ENCODE measurements at places on chromosomes 1 and 21.

GRCh38 chr21:45029948-45030681 is 44.3 kb upstream of the ADARB1 start:
- no peak for DNase-seq

DNA sequence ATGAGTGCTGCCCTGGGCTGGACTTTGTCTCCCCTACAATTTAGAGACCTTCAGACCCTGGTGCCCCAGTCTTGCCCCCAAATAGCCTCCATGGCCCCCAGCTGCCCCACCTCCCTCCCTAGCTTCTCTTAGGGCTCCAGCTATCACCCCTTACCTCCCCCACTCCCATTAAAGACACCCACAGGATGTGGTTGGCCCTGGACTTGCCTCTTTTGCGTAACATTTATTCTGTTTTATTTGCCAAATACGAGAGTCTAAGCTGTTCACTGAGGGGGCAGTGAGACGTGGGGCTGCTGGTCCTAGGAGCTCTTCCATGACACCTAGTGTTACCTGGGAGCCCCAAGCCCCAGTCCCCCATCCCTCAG is 4.5 kb downstream of the ZC3H12A start:
- peak; percentile 65 for DNase-seq

DNA sequence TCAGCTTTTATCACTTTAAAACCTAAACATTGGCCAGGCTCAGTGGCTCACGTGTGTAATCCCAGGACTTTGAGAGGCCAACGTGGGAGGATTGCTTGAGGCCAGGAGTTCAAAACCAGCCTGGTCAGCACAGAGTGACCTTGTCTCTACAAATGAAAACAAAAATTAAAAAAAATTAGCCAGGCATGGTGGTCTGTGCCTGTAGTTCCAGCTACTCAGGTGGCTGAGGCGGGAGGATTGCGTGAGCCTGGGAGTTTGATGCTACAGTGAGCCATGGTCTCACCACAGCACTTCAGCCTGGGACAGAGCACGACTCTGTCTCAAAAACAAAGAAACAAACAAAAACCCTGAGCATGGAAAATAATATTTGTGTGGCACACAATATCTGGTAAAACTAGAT is 143.5 kb upstream of the HNRNPU start:
- DNase-seq, result no peak

- DNase-seq, result no peak
Measured at GRCh38 chr1:77906019-77906545, 17.7 kb downstream of the NEXN start.

DNA sequence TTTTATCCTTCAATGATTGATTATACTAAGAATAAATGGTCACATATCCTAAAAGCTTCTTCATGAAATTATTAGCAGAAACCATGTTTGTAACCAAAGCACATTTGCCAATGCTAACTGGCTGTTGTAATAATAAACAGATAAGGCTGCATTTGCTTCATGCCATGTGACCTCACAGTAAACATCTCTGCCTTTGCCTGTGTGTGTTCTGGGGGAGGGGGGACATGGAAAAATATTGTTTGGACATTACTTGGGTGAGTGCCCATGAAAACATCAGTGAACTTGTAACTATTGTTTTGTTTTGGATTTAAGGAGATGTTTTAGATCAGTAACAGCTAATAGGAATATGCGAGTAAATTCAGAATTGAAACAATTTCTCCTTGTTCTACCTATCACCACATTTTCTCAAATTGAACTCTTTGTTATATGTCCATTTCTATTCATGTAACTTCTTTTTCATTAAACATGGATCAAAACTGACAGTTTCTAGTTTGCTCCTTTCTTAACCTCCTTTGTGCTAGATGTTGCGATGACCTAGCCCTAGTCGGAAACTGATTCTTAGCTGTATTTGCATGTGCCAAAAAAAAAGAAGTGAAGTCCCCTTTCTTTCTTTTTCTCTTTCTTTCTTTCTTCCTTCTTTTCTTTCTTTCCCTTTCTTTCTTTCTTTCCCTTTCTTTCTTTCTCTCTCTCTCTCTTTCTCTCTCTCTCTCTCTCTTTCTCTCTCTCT is 45.1 kb downstream of the MAP3K7CL start:
- no peak for DNase-seq

DNA sequence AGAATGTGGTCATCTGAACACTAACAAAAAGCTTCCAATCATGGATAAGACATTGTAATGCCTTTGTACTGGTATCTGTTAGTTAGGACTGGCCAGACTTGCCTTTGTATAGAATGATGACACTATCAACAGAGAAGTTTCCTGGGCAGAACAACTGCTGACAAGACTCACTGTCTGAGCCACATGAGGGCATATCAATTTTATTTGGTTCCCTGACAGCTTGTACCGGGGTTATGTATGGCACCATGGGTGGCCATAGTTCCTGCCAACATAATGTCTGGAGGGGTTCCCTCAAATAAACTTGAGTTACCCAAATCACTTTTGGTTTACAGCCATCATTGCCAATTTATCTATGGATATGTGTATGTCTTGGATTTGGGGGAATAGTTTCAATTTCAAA is 13.6 kb upstream of the H3-3A start:
- no peak for DNase-seq

- DNase-seq, result no peak
Measured at GRCh38 chr1:244254467-244254866, 197.2 kb downstream of the ADSS2 start.

GRCh38 chr21:28018741-28019669 is 973.7 kb downstream of the LTN1 start:
- no peak for DNase-seq

DNA sequence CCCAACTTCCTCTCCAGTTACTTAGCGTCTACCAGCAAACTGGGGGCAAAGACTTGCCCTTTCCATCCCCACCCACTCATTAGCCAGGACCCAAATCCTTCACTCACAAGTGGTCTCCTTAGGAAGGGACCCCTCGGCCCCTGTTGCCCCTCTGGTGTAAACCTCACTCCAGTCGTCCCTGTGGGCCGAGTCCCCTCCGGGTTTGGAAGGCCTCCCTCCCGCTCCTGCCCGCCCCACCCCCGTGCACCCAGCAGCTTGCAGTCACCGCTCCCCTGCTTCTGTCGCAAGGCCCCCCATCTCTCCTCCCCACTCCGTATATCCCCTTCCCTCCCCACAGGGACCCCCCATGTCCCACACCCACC is 1.2 kb downstream of the EFHD2 start:
- no peak for DNase-seq

GRCh38 chr1:173205146-173206051 is 1.7 kb downstream of the TNFSF4 start:
- peak; percentile 33 for DNase-seq

DNA sequence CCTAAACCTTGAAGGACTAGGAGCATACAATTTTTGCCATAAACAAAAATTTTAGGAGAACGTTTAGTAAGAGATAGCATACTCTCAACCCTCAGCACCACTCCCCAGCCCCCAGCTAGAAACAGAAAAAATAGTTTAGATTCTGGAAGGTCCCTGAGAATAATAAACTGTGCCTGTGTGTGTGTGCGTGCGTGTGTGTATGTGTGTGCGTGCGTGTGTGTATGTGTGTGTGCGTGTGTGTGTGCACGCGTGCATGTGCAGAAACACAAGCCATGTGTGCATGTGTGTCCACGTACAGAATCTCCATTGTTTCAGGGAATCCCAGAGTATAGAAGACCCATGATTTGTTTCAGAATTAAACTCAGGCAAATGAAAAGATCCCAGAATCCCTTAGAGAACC is 62.6 kb downstream of the CASQ2 start:
- no peak for DNase-seq

GRCh38 chr1:77539519-77540142 is 142.8 kb downstream of the ZZZ3 start:
- no peak for DNase-seq

DNA sequence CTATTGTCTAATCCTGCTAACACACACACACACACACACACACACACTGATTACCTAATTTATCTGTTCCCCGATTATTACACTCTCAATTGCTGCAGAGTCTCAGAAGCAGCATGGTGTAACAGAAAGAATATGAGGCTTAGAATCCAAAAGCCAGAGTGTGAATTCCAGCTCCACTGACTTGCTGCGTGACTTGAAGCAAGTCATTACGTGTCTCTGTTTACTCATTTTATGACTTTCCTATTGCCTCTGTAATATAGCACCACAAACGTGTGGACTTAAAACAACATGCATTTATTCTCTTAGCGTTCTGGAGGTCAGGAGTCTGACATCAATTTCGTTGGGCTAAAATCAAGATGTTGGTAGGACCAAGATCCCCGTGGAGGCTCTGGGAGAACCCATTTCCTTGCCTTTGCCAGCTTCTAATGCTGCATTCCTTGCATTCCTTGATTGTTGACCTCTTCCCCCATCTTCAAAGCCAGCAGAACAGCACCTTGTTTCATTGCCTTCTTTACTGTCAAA is 55.9 kb upstream of the ATP5PO start:
- peak; percentile 34 for DNase-seq

DNA sequence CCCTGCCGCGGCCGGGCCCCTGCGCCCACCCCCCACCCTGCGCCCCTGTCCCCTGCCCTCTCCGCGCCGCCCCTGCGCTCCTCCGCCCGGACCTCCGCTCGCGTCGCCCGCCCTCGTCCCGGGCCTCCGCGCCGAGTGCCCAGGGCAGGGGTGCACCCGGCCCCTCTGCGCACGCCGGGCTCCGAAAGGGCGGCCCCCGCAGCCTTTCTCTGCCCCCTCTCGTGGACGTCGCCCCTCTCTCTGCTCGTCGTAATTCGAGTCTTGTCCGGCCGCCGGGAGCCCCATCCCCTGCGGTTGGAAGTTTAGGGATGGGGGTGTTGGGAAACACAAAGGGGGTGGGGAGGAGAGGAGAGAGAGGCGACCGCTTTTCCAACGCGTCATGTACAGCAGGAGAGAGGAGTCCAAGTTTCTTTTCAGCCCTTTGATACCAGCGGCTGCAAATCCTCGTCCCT is 407 bp downstream of the GALNT2 start:
- no peak for DNase-seq

- DNase-seq, result peak; percentile 59
Measured at GRCh38 chr1:198175423-198176170, 18.8 kb downstream of the NEK7 start.

GRCh38 chr1:4797016-4797410 is 142.6 kb downstream of the AJAP1 start:
- DNase-seq, result no peak

DNA sequence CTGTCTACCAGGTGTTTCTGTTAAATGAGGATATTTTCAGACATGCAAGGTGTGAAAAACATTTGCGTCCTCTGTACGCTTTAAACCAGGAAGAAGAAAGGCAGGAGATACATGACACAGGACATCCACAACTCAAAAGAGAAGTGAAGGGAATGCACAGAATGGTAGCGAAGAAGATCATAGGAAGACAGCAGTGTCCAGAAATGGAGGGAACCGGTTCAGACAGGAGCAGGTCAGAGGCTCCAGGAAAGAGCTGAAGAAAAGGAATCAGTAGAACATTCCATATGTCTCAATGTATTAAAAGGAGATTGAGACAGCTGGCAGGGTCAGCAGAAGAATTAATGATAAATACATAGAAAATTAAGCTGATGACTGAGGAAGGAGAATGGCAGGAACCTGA is 190.9 kb downstream of the CDC7 start:
- DNase-seq, result no peak

DNA sequence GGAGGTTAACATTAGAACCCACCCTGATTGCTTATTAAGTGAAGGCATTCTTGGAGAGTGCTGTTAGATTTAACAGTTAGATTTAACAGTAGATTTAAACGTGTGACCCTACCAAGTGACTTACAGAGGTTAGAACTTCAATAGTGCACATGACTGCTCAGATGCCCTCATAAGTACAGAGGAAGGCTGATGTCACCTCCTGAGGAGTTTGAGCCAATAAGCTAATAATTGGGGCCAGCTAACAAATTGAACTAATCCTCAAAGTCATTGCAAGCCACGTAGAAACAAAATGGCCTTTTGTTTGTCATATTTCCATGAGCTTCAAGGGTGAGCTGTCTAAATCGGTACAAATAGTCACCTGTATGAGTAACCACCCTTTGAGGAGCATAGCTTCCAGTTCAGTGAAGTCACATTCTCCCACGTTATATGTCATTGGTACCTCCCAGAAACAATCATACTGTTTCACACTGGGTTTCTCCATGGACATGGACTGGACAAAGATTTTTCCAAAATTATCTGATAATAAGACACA is 11.7 kb downstream of the AVPR1B start:
- no peak for DNase-seq

DNA sequence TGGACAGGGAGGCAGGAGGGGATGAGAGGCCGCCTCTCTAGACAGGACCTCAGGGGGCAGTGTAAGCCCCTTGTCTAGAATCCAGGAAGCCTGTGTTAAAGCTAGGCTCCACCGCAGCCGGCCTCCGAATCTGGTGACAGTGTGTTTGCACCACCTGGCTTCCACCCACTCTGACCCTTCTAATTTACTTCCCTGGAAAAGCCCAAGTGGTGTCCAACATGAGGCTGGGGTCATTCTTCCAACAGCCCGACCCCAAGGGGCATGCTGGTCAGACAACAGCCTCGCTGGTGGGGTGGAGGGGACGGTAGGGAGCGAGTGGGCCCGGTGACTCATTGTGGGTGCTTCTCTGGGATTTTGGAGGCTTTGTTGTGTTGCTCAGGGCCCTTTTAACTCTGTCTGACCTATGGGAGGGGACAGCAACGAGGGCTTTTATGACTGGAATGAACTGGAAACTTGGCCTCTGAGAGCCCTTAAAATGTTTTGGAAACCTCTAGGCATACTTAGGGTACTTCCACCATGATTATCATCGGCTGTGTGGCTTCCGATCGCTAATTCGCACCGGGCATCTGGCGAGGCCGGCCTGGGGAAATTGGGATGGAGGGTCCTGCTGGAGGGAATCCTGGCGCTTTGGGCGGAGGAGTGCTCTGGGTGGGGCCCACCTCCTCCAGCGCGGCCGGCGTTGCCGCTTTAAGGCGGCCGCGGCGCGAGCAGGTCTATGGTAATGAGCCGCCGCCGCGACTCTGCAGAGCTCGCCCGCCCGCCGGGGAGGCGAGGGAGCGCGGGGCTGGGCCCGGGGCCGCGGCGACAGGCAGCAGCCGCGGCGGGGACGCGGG is at the start of gene CELSR2:
Gene CELSR2 (plus strand): TSS at position 743 of the 833 bp plus-strand sequence. CDS start 541 bp downstream, outside the sequence.
- peak; percentile 67 for DNase-seq

GRCh38 chr1:43152866-43153265 is 19.2 kb downstream of the EBNA1BP2 start:
- DNase-seq, result no peak

GRCh38 chr21:14913638-14914037 is 151.2 kb downstream of the NRIP1 start:
- no peak for DNase-seq

Data from activated CD4-positive, alpha-beta T cell treated with anti-CD3 and anti-CD28 coated beads, Interleukin-2, Interleukin-6, amounts not matched to agents 100 ng/mL and 50 ng/mL, durations not matched to agents 16 hours and 8 hours (primary cell).